M059J (cell line): ENCODE measurements at places on chromosomes 12 and 14. TPM values are rescaled to one million over a fixed set of nuclear protein-coding genes. Genes with fewer than 3 reads are reported as not detected.

DNA sequence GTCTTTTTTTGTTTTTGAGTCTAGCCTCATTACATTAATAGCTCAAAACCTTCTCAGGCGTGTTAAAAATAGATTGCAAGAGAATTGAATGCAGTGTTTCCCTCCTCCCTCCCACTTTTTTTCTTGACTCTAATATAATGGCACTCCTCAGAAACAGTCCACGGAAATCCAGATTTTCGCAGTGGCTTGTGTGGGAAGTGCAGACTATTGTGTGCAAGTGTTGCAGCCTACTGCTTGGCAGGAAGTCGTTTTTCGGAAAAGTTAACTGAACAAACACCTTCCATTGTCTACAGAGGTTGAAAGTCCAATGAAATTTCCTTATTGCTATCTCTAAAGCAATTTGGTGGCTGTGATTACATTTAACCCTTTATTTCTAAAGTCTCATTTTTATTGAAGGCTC, 147.9 kb upstream of the E2F7 start:
- no peak for DNase-seq

DNA sequence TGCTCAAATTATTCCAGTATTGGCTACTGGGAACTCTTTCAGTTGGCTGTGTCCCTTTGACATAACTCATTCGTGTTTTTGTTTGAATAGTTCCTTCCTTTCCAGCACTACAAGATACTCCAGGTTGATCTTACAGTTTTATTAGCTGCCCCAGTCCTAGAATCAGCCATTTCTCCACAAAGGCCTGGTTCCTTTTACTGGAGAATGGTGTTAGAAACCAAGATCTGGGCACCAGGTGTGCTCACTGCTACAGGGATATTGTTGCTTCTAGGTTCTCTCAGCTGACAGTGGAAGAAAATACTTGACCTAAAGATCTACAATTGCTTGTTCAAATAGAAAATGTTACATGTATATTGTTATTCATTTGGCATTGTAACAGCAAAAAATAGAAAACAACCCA, 21.9 kb downstream of the CDK17 start:
- no peak for DNase-seq

- no peak for DNase-seq
Measured at GRCh38 chr12:94767956-94768355, 117.6 kb upstream of the TMCC3 start.

GRCh38 chr12:26126340-26127284, 1.8 kb upstream of the BHLHE41 start:
- DNase-seq: peak; percentile 87

GRCh38 chr12:89874146-89874545, 165.5 kb upstream of the ATP2B1 start:
- DNase-seq: peak; percentile 25

- peak; percentile 77 for DNase-seq
Measured at GRCh38 chr14:103628221-103628683, 759 bp upstream of the KLC1 start.

- DNase-seq: no peak
Measured at GRCh38 chr14:99506276-99506675, 25.1 kb downstream of the CCNK start.

Gene ACOT2
- total RNA-seq: 18.5 and 26.1 TPM in 2 replicates

DNA sequence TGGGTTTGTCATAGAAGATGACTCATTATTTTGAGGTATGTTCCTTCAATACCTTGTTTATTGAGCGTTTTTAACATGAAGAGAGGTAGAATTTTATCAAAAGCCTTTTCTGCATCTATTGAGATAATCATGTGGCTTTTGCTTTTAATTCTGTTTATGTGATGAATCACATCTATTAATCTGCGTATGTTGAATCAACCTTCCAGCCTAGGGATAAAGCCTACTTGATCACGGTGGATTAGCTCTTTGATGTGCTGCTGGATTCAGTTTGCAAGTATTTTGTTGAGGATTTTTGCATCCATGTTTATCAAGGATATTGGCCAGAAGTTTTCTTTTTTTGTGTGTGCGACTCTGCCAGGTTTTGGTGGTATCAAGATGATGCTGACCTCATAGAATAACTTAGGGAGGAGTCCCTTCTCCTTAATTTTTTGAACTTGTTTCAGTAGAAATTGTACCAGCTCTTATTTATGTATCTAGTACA, 602.6 kb downstream of the SNAPC1 start:
- DNase-seq: peak; percentile 12

Gene SLCO1B1
- total RNA-seq: 0.12 and 0.27 TPM in 2 replicates

DNA sequence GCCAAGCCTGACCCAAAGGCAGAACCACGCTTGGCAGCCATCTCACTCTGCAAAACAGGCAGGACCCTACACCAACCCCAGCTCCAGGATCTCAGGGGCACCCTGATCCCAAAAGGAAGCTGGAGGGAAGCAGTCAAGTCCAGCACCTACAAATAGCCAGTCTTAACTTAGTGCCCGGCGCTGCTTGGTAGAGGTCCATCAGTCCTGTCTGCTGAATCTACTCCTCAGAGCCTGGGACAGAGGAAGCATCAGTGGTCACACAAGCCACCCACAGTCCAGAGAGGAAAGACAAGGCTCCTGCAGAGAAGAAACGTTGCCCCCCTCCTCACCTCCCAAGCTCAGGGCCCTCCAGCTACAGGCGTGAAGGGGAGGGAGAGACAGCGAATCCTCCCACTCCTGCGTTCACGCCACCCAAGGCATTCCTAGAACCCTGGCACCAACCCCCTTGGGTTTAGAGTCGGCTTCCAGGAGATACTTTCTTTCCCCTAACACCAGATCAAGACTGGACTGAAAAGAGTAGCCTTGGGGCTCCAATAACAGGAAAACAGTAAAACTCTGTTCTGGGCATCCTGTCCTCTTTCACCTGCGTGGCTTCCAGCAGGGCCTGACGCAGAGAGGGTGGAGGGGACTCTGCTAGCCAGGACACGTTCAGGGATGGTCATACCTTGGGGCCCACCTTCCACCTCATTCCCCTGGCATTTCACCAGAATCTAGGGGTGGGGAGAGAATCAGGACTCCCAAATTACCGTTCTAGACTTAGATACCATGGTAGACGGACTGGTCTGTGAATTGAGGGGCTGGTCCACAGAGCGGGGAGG, 1.2 kb downstream of the PXN start:
- peak; percentile 46 for DNase-seq

- no peak for DNase-seq
Measured at GRCh38 chr14:89626233-89626806, 209.3 kb upstream of the FOXN3 start.

- DNase-seq: no peak
Measured at GRCh38 chr14:96091149-96091693, 52.1 kb downstream of the C14orf132 start.

Gene GPHB5
- not detected in 2 replicates for total RNA-seq

- no peak for DNase-seq
Measured at GRCh38 chr12:45994736-45995135, 4.4 kb upstream of the SCAF11 start.

Gene A2ML1
- not detected in 2 replicates for total RNA-seq

- peak; percentile 10 for DNase-seq
Measured at GRCh38 chr14:95296966-95297365, 22.7 kb downstream of the CLMN start.

- DNase-seq: no peak
Measured at GRCh38 chr12:48691826-48692487, 9.9 kb upstream of the KANSL2 start.

- no peak for DNase-seq
Measured at GRCh38 chr12:24414480-24414879, 465.0 kb upstream of the SOX5 start.

GRCh38 chr14:85234156-85235025, 295.6 kb upstream of the FLRT2 start:
- no peak for DNase-seq

- no peak for DNase-seq
Measured at GRCh38 chr12:130538343-130539095, 177.6 kb downstream of the RIMBP2 start.

DNA sequence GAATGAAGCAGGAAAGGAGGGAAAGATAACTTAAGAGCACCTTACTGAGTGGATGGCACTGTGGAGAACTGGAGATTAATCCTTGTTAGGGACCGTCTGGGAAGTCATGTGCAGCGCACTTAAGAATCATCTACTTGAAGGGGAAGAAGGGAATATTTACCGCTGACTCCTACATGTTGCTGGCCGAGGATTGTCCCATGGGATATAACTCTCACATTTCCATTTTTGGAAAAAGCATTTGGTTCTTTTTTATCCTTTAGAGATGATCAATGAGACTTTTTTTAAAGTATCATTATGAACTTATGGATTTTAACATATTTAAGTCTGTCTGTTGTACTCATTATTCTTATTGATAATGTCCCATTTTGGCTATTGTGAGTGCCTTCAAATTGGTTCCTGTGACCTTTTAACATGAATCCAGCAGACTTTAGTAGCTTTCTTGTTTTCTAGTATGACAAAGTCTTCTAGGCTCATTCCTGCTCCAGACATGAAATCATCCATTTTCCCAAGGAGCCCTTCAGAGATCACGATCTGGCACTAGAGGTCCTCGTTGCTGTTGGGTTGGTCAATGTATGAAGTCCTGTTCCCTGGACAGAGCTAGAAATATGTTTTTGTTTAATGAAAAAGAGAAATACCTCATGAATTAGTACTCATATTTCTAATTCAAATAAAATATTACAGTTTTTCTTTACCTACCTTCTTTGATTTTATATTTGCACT, 20.2 kb upstream of the FAM234B start:
- DNase-seq: peak; percentile 67

DNA sequence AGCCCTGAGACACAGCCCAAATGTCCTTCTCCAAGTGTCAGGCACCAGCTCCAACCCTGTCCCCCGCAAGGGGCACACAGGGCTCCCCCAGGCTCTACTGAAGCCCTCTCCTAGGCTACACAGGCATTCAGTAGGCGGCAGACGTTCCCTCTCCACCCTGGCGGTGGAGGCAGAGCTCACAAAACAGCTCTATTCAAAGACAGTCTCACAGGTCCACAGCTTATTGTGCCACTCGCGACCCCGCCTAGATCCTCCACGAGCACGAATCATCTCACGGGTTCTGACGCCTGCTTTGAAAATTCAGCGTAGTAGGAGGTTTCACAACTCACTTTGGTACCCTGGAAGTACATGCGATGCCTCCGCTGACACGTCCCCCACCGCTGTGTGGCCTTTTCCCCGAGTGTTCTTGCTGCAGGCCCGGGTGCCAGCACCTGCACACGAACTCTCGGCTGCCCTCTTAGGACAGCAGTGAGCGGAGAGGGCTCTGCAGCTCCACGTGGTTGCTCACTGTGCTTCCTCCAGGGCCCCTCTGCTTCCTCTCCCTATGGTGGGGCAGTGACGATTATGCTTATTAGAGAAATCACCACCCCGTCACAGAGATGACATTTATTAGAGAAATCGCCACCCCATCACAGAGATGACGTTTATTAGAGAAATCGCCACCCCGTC, 78.5 kb downstream of the ADGRD1 start:
- no peak for DNase-seq

DNA sequence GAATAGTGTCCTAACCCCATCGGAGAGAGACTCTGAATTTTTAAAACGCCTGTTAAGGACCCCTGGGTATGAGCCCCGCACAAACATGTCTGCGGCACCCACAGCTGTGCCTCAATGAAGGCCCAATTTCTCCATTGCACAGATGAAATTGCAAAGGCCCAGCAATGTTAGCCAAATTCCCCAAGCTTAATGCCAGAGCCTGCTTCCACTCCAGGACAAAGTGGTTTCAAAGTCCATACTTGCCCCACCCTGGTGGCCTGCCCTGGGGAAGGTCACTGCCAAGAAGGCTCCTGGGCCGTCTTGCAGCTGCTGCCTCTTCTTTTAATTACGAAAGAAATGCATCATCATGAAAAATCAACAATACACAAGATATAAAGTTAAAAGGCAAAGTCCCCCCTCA, 1179.7 kb downstream of the VRK1 start:
- DNase-seq: no peak

GRCh38 chr12:128815779-128816642, 7.7 kb downstream of the SLC15A4 start:
- no peak for DNase-seq

GRCh38 chr12:53212931-53213330, 5.9 kb upstream of the ITGB7 start:
- DNase-seq: no peak

- no peak for DNase-seq
Measured at GRCh38 chr14:78358591-78358990, 188.4 kb downstream of the NRXN3 start.

DNA sequence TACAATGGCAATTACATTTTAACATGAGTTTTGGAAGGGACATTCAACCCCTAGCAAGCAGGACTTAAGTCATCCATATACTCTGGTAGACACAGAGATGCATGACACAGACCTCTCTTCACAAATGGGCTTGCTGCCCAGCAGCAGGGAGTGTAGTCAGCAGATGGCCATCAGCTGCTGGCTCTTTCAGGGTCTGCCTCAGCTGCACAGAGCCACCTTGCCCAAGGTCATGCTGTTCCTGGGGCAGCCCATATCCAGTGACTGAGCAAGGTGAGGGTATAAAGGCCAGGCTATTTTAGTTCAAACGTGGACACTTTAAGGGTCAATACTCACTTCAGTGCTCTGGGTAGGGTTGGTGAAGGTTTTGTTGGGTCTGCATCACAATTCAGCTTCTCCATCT, 58.3 kb upstream of the JDP2 start:
- DNase-seq: no peak

Gene RDH16
- total RNA-seq: not detected in 2 replicates

DNA sequence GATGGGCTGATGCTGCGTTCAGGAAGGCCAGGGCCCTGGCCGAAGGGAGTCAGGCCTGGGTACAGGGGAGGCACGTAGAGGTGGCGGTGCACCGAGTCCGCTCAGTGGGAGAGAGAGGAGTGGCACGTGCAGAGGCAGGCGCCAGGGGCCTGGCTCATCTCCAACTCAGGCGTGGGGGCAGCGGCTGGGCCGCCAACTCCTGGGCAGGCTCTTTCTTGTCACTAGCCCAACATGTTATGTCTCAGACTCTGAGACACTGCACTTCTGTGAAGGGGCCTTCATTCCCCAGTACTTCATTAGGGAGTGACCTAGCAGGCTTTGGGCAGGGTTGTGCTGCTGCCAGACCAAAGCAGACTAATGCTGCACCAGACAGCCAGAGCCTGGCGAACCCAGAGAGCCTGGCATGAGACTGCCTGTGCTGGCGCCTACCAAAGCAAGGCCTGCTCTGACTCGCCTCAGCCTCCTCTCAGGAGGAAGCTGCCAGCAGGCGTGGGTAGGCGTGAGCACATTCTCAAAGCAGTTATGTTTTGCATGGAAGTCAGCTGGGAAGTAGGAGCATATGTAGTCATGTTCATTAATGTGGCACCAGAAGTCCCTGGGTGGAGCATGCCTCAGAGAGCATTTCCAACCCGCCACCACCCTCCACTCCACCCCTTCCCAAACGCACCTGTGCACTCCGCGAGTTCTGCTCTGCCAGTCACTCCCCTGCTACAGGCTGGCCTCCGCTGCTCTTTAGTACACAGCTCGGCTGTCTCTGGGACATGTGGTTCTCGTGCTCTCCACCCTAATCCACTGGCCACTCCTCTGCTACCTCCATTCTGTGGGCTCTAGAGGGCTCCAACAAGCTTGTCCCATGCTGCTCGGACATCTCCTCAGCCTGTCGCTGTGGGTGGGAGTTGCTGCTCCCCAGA, 9.7 kb downstream of the CKB start:
- peak; percentile 71 for DNase-seq

GRCh38 chr14:96413526-96413925, 21.6 kb downstream of the AK7 start:
- DNase-seq: no peak

Gene RHOJ
- 1.6 and 1.8 TPM in 2 replicates for total RNA-seq

Gene KLHL33
- total RNA-seq: not detected in 2 replicates

GRCh38 chr12:92144631-92145480, 790 bp downstream of the BTG1 start:
- peak; percentile 87 for DNase-seq

- DNase-seq: peak; percentile 91
Measured at GRCh38 chr12:92297932-92298696, 152.5 kb upstream of the BTG1 start.

GRCh38 chr14:105476097-105476830, 1.6 kb downstream of the CRIP2 start:
- DNase-seq: peak; percentile 51

GRCh38 chr12:71397433-71397954, 42.1 kb upstream of the LGR5 start:
- peak; percentile 61 for DNase-seq
